Activated effector memory CD4-positive, alpha-beta T cell treated with Interleukin-2 at 50 U/mL for 16 hours (primary cell): ENCODE measurements at places on chromosomes 3 and 15.
A peak's percentile ranks its signal among the peaks of the same experiment; 100 is the strongest.

- no peak for DNase-seq
Observed at GRCh38 chr3:112460519-112461195, 38.6 kb downstream of the BTLA start.

GRCh38 chr15:84666373-84666772 is 8.4 kb upstream of the NMB start:
- no peak for DNase-seq

DNA sequence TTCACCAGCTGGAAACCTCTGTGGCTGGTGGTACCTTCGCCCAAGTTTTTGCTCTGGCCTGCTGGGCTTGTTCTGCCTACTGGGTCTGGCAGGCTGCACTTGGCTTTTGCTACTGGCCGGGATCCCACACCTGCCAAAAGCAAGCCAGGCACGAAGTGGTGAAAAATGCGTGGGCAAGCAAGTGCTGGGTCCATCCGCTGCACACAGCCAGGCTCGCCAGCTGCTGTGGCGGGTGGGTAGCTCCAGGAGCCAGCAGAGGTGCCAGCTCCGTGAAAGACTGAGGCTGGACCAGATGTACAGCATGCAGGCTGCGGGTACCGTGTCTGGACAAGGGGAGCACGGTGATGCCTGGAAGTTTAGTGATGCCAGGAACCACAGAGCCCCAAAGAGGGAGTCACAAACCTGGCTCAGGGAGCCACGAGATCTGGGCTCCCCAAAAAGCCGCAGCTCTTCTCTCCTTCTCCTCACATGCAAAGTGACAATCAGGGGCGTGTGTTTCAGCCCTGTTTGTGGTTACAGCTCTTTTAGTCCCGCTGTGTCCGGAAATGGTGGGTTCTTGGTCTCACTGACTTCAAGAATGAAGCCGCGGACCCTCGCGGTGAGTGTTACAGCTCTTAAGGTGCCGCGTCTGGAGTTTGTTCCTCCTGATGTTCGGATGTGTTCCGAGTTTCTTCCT is 1455.6 kb upstream of the GBE1 start:
- DNase-seq = no peak

- DNase-seq = no peak
Observed at GRCh38 chr15:33188641-33189257, 5.8 kb downstream of the FMN1 start.

DNA sequence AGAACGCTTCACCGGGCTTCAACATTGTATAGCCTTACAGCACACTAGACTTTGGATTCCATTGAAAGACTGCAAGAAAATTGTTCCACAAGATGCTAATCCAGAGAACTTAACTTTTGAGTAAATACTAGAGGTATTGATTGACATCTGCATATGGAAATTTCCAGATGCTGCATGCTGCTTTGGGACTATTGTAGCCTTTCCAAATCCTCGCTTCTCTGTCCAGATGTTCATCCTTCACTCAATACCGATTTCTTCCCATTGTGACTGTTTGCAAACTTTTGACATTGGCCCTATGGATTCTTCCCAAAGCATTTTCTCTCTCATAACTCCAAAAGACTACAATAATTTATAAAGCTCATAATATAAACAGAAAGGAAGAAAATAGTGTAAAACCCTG is 41.4 kb downstream of the COL6A6 start:
- no peak for DNase-seq

DNA sequence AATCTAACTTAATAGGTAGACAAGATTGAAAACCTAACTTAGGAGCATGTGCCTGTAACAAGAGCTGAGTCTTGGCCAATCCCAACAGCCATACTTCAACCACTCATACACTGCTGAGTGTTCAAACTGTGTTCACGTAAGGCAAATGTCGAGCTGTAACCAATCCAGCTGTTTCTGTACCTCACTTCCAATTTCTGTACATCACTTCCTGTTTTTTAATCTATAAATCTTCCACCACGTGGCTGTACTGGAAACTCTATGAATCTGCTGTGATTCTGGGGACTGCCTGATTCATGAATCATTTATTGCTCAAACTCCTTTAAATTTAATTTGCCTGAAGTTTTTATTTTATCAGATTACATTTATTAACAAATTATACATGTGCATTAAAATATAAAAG is 44.6 kb upstream of the NEDD4 start:
- DNase-seq = no peak

DNA sequence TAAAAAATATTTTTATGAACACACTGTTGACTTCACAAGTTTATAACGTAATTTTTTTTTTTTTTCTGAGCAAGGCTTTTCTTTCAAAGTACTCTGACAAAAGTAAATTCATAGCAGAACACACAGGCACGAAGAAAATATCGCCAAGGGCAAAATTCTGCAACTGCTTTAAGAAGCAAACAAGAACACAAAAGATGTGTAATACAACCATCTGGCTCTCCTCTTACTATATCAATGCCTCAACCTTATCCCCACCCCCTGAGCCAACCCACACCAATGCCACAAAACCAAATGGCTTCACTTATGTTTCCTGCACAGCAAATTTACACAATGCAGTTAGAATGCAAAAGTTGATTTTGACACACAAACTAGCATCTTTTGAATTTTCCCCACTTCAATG is 274.2 kb downstream of the FOXP1 start:
- DNase-seq = no peak

DNA sequence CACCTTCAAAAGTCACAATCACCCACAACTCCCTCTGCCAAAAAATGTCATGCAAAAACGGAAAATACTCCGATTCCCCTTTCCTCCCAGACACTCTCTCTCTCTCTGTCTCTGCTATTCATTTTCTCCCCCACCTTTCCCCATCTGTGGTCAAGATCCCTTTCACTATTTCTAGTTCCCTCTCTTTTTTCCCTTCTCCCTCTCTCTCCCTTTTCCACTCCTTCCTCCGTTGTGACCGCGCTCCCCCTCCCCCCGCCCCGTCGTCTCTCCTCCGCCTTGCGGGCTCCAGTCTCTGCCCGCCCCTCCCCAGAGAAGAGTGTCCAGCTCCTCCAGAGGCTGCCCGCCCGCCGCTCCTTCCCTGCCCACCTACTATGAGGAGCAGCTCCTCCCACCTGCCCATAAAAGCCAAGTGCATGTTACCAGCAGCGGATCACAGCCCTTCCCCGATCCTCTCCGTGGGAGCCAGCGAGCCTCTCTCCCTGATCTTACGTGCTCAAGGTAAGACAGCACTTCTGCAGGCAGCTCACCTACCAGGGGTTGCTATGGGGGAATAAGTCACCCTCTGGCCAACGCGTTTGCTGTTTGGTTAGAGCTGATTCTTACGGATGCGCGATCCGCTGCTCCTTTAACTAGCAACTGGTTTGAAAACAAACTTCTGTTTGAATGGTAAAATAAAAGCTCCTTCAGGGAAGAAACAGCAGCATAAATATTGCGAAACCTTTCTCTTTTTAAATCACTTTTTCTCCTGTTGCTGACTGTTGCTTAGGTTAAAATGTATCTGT is at the start of gene COL8A1:
TSS of gene COL8A1 (plus strand) at position 428 of the 782 bp plus-strand sequence. CDS start 152,089 bp downstream, outside the sequence.
- DNase-seq = no peak

DNA sequence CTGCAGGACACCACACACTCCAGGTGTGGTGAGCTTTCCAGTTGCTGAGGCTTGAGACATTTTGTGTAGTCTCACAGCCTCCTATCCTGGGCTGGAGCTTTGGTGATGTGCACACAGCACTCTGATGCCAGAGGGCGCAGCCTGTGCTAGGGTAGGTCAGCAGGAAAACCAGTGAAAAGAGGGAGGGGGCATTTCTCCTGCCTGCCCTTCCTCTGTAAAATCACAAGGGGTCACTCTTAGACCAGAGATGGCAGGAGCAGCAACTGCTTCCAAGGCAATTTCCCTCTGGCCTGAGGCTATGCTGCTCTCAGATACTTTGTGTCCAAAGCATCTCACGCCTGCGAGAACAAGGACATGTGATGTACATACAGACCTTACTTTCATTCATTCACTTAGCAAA is 16.5 kb upstream of the MUSTN1 start:
- no peak for DNase-seq

DNA sequence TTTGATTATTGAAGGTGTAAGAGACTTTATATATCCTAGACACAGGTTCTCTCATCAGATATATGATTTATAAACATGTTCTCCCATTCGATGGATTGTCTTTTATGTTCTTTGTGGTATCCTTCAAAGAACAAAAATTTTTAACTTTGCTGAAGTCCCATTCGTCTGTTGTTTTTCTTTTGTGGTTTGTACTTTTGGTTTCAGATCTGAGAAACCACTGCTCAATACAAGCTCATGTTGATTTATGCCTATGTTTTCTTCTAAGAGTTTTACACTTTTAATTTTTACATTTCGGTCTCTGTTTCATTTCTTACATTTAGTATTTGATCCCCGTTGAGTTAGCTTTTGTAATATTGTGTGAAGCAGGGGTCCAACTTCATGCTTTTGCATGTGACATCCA is 103.3 kb upstream of the SPRED1 start:
- no peak for DNase-seq

GRCh38 chr15:39125904-39126303 is 455.0 kb upstream of the THBS1 start:
- DNase-seq = no peak

DNA sequence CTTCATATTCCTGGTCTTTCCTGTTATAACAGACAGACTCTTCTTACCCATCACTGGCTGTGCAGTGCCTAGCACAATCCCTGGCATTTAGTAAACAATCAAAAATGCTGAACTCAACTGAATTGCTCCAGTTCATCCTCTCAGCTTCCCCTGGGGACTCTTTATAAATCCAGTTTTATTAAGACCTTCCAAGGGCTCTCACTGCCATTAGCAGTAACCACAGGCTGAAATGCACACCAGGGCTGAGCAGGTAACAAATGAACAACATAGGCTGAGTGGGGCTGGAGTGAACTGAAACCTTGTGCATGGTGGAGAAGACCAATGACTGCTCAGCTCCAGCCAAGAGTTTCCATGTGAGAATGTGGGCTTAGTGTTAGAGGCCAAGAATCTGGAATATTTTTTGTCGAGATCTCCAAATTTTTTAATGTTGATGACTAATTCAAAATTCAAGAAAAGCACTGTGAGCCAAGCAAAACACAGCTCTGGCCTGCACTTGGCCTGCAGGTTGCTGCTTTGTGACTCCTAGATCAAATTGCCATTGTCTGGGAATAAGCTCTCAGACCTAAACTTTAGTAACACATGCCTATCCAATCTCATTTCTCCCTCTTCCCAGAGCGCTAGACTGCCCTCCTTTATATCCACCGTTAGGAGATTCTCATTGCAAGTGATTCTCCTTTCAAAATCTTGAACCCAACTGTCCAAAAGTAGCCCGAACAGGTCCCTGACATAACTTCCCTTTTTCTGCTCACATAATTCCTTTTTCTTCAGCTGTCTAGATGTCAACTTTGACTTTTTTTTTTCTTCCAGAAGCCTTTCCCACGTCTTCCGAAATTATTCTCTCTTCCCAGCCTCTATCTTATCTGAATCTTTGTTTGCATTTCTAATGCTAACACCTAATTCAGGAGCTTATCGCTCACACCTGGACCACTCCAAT is 7.4 kb downstream of the SQOR start:
- DNase-seq = no peak

GRCh38 chr3:134876836-134877235 is 81.8 kb downstream of the EPHB1 start:
- DNase-seq = no peak

DNA sequence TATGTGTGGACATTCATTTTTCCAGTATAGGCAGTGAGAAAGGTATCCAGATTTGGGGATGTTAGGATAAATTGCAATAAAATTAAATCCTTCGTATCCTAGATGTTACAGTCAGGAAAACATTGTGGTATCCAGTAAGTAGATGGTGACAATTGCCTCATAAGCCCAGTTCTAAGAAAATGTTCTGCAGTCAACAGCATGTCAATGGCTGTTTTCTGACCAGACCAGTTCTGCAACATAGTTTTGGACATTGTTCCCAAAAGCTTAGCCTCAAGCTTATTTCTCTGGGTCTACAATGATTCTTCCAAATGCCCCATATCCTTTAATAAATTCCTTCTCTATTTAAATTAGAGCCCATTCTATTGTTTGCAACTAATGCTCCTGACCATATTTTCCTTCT is 480.7 kb downstream of the FHIT start:
- no peak for DNase-seq

DNA sequence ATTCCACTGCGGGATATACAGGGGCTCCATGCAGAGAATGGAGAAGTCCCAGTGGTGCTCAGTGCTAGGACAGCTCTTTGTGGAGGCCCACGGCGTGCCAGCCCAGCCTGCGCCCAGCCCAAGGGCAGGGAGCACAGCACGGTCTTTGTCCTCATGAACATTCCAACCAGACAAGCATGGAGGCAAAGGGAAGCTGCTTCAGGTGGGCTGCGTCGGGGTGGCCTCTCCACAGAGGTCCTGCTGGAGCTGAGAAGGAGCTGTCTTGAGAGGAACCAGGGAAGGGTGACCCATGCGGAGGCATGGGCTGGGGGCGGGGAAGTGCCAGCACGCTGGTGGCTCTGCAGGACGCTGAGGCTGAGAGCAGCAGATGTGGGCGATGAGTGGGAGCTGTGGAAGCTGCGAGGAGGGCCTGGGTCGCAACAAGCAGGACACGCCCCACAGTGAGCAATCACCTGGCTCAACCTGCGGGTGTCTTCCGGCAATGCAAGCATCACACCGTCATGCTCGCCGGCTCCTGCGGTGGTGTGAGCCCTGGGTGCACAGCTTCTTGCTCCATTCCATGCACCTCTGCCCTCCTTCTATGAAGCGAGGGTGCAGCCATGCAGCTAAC is 14.0 kb upstream of the KLF15 start:
- DNase-seq = no peak

- peak; percentile 34 for DNase-seq
Observed at GRCh38 chr3:182683453-182683852, 109.9 kb upstream of the ATP11B start.

DNA sequence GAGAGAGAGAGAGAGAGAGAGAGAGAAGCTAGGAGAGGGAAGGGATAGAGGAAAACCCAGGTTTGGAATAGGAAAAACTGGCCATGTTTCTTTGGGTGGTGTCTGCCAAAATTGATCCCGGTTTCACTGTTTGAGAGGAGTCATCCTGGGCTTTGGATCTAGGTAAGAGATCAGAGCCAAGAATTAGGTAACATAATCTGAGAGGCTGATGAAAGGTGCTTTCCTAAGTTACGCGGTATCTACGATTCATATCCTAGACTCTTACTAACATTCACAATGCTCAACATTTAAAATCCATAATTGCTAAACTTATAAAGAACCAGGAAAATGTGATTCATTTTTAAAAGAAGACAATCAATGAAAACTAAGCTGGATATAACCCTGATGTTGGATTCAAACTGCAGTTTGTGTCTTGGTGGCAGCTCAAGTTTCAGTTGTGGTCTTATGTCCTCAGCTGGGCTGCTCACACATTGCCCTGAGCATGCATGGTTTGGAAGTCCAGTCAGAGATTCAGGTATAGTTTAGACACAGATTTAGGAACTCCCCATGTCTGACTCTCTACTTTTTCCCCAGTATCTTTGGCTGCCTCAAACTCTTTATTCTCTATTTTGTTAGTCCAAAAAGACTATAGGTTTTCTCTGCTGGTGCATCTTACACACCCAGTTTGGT is 42.5 kb upstream of the FMN1 start:
- no peak for DNase-seq

GRCh38 chr3:14506626-14507304 is 33.4 kb downstream of the GRIP2 start:
- DNase-seq = no peak
